B cell (primary cell): ENCODE measurements at places on chromosomes 12 and 14. TPM values are rescaled to one million over a fixed set of nuclear protein-coding genes. Genes with fewer than 3 reads are reported as not detected.
A peak's percentile ranks its signal among the peaks of the same experiment; 100 is the strongest.

DNA sequence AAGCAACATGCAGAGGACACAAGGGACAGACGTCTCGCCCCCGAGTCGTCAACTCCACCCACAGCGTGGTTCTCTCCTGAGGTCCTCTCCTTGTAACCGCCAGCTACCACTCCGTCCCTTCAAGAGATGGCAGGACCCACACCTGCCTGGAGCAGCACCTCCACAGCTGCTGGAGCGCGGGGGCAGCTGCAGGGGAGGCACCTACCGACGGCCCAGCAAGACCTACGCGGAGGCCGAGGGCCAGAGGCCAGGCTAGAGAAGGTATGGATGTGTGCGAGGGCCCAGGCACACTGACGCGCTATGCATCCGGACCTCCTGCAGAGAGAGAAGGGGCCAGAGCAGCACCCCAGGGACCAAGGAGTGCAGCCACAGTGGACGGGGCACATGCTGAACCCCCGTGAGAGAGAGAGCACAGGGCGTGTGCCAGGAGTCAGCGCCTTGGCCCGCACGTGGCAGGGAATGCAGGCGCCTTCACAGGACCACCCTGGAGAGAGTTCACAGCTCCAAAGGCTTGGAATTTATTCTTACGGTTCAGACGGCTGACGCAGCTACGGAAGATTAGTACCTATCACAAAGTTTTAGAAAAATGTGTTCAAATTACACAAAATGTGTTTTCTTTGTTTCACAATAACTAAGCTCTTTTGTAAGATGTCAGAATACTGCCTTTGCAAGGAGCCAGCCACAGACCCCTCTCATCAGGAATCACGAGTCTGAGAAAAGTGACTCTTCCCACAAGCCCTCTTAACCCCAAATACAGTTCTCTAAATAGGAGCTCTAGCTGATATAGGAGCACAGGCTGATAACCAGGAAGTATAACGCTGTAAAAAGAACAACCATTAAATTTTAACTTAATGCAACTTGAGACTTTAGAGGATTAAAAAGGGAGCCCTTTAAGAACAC is 36.8 kb downstream of the CDC42BPB start:
- no peak for DNase-seq

GRCh38 chr14:99234961-99235571 is 36.9 kb downstream of the BCL11B start:
- DNase-seq: no peak

DNA sequence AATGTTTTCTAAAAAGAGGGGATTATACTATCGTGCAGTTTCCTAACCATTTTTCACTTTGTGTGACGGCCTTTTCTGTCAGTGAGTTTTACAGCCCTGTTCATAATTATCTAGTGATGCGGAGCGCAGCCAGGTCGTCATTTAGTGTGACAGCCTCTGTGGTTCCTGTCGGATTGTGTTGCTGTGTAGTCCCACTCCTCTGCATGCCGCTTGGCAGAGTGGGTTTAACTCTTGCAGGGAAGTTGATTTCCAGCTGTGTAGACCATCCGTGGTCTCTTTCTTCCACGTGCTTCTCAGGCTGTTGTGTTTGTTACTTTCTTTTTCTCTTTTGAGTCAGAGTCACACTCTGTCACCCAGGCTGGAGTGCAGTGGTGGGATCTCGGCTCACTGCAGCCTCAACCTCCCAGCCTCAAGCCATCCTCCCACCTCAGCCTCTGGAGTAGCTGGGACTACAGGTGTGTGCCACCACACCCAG is 8.6 kb downstream of the RAN start:
- DNase-seq: peak; percentile 39

DNA sequence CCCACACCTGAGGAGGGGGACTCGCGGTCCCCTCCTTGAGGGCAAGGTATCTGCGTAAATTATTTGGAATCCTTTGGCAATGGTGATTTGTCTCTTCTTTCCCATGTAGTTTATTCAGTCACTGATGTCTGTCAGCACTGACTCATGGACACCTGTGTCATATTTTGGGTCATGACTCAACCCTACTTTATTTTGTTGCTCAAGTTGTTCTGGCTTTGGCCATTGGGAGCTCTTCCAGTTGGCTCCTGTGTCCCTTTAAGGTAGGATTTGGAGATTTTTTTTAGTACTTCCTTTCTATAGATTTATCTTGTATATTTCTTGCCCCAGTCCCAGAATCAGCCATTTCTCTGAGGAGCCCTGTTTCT is 47.4 kb upstream of the C14orf180 start:
- DNase-seq: no peak

GRCh38 chr14:70203686-70204085 is 14.9 kb upstream of the SLC8A3 start:
- DNase-seq: no peak

SLC10A1 gene
- not detected in 2 replicates for polyA plus RNA-seq

LHX5 gene
- not detected in 2 replicates for polyA plus RNA-seq
